ENCODE measurements at places on chromosomes 12 and 14.

GRCh38 chr14:104353921-104354701 is 215.7 kb downstream of the KIF26A start:
- no peak for DNase-seq

DNA sequence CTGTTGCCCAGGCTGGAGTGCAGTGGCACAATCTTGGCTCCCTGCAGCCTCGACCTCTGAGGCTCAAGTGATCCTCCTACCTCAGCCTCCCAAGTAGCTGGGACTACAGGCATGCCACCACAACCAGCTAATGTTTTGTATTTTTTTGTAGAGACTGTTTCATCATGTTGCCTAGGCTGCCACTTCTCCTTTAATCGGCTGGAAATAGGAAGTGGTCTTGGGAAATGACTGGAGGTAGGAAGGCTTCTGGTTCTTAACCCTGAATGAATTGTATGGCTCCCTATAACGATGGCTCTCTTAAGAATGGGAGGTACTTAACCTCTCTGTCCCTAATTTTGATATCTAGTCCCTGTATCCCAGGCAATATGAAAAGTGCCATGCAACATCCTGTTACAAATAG is 113.9 kb upstream of the USP15 start:
- DNase-seq: no peak

GRCh38 chr12:52879394-52880351 is 25.2 kb downstream of the KRT8 start:
- peak; percentile 17 for DNase-seq

GRCh38 chr14:89851106-89851505 is 103.4 kb downstream of the EFCAB11 start:
- peak; percentile 25 for DNase-seq

DNA sequence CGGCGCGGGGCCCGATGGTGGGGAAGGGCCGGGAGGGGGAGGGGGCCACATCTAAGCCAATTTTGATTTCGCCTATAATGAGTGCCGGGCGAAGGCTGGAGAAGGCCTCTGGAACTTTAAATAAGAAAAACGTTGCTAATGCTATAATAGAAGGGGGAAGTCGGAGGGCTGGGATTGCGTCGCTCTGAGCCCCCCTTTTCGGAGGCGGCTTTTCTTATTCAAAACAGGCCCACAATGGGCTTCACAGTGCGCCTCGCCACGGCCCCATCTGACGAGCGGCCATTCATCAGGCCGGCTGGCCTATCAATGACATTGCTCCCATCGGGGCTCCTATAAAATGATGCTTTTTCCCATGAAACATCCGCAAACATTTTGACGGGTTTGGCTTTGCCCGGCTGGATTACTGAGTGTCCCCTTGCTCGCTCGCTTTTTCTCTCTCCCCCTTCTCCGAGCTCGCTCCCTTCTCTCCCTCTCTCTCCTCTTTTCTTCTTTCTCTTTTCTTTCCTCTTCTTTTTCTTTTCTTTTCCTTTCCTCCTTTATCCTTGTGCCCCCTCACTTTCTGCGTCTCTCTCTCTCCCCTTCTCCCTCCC is at the start of gene RFX4:
RFX4 (plus strand) TSS at position 364 of the 590 bp plus-strand sequence. CDS start 317 bp downstream, outside the sequence.
- no peak for DNase-seq

DNA sequence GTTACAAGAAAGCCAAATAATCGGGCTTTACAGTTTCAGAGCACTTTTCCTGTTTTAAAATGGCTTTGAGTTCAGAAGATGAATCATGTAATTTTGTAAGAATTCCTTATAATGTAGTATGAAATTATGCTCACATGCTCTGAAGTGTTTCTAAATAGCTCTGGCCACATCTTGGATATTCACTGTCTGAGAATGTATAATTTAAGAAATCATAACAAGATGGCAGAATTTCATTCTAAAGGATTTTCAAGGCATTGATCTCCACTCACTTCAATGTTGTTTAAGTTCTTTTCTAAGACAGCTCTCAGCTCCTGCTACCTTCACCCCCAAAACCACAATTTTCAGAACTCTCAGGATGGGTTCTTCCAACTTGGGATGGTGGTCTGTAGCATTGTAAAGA is 180.1 kb downstream of the DACT1 start:
- no peak for DNase-seq

Measured in NCI-H446 treated with DMSO at 0.1 percent for 48 hours (cell line).